ENCODE measurements at places on chromosomes 11 and 22. TPM values are rescaled to one million over a fixed set of nuclear protein-coding genes. Genes with fewer than 3 reads are reported as not detected.

The EXT2 gene
- 54.3 TPM for total RNA-seq

The LSP1 gene
- total RNA-seq: 3.1 TPM

The MYOD1 gene
- 0.06 TPM for total RNA-seq

The MAP6 gene
- total RNA-seq: 1.1 TPM

The TRIM49B gene
- total RNA-seq: not detected

The GPHA2 gene
- not detected for total RNA-seq

The PLEKHB1 gene
- total RNA-seq: 1.3 TPM

The CTSW gene
- not detected for total RNA-seq

The ZBTB3 gene
- 1.3 TPM for total RNA-seq

The FAM180B gene
- not detected for total RNA-seq

The OR2AT4 gene
- not detected for total RNA-seq

The AQP11 gene
- total RNA-seq: 1.3 TPM

The DEUP1 gene
- total RNA-seq: not detected

The B3GAT1 gene
- total RNA-seq: not detected

The SSTR3 gene
- total RNA-seq: not detected

The POU2AF1 gene
- total RNA-seq: not detected

The RIMBP3C gene
- 0.13 TPM for total RNA-seq

Measured in A549 treated with Hydrocortisone at 1 μM for 4 hours (cell line).